ENCODE measurements at places on chromosomes 7 and 10.

DNA sequence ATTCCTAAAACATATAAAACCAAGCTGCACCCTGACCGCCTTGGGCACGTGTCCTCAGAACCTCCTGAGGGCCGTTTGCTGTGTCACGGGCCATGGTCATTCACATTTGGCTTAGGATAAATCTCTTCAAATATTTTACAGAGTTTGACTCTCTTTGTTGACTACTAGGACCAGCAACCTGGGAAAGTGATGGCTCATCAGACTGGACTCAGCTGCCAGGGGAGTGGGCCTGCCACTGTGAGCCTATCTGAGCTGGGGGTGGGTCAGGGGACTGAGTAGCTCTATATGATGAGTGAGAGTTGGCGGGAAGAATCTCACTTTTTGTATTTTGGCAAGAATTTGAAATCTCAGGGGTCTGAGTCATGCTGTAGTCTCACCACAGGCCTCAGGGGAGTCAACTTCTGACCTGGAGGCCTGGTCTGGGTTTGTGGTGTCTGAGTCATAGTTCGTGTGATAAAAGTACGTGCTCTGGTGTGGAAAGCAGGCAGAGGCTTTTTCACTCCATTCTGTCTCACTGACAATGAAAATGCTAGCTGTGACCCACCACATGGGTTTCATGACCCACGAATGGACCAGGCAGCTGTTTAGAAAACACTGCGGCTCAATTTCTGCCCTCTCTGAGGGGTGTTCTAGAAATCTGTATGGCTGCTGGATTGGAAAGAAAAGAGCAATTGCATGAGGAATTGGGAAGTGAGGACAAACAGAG is 4.2 kb upstream of the UPP1 start:
- DNase-seq, result peak; percentile 68

DNA sequence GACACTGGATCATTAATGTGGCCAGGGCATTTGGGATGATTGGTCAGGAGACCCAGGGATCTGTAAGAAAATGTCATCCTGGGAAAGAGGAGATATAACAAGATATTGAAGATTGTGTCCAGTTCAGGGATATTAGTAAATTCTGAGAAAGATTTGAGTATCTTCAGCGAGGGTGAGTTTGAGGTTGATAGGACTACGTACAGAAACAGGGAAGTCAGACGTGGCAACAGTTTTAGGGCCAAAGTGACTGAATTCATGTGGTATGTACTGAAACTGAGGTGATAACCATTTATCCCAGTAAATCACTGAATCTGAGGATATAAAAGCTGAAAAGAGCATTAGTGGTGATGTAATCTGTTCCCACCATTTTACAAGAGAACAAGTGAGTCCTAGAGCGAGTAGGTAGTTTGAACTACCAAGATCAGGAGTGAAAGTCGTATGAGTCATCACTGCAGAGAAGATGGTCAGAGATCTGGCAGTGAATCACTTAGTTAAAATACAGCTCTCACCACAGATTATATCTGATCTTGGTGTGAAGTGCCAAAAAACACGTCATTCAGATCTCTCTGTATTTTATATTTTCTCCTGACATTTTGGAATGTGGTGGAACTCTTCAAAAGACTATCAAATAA is 220.5 kb downstream of the CDK14 start:
- DNase-seq, result no peak

DNA sequence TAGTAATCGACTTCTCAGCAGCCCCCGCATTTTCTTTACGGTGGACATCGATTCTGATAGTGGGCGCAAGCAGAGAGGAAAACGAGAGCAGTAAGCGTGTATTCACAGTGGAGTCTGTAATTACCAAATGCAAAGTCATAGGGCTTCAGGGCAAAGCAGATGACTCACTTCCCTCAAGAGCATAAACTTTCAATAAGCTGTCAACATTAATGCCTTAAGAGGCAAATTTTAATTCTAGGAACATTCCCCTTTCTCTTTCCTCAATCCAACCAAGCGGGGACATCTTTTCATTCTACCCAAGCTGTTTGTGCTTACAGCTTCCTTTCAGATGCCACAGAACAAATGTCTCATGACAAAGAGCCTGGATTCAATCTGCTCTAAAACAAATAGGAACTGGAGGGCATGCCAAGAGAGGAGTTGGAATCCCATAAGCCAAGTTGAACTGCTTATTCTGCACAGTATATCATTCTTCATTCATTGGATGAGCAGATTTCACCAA is 48.6 kb downstream of the MALSU1 start:
- no peak for DNase-seq

GRCh38 chr7:81611040-81611439 is 158.8 kb downstream of the HGF start:
- DNase-seq, result no peak

GRCh38 chr7:30202671-30203070 is 67.9 kb downstream of the MTURN start:
- no peak for DNase-seq

GRCh38 chr7:157896774-157897555 is 560.2 kb downstream of the DNAJB6 start:
- no peak for DNase-seq

DNA sequence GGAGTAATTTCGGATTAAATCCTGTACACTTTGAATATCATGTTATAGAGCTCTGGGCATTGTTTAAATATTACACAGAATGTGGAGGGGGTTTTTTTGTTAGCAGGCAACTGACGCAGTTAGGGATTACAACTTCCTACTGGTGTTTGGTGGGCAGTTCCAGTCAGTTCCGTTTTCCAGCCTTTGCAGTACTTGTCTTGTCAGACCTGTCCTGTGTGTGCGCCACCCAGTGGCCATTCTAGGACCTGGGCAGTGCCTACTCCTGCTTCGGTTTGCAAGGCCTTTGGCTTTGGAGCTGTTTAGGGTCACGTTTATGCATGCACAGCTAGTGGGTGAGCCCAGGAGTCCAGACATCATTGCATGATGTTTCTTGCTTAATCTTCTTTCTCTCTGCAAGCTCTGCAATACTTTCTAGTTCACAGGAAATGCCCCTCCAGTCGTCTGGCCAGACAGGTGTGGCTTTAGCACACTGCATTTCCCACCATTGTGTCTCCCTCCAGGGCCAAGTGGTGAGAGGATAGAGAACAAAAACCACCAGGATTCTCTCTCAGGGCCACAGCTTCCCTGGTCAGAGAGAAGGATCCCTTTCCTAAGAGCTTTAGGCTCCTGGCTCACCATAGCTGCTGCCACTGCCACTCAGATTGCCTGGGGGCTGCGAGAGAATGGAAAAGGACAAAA is 96.5 kb upstream of the TARP start:
- peak; percentile 77 for DNase-seq

DNA sequence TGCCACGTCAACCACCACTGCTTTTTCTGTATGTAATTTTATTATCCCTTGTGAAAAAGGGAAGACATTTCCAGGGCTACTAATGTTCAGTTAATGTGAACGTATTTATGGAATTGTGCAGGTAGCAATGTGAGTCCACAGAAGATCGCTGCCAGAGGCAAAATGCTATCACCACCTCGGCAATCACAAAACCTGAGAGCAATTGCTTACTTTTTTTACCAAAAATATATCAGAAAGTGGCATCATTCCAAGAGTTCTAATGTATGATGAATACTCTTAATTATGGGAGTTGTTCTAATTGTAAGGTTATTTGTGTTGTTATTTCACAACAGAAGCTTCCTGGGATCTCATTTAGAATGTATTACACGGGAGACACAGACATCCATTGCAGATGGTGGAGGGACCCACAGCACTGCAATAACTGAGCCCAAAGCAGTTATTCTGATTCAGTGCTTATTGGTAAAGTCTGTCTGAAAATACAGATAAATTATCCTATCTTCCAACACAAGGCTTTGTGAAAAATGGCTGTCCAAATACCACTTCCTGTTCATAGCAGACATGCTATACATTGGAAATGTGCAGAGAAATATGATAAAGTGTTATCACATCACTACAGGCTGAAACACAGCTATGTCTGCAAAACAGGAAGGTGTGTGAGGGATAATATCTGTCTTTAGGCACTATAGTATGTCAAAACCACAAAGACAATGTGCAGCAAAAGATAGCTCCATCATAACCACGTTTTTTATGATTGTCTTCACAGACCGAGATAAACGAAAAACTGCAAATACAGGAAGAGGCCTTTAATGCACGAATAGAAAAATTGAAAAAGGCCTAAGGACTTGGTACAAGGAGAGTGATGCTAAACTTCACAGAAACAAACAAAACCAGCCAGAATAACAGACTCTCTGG is 102.7 kb downstream of the CABCOCO1 start:
- DNase-seq, result no peak

DNA sequence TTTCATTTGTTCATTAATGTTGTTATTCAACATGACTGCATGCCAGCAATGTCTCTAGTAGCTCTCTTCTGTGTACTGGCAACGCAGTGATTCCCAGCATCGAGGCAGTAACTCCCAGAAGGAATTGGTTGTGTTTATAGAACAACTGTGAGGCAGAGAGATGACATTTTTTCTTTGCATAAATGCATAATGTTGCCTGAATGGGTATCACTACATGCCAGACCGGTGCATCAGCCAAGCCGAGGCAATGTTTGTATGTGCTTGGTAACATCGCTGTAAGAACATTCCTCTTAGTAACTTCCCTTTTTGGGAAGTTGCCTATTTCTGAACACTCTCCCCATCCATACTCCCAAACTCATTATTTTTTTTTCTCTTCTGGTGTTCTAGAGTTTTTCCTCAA is 182.9 kb downstream of the HTR7 start:
- no peak for DNase-seq

DNA sequence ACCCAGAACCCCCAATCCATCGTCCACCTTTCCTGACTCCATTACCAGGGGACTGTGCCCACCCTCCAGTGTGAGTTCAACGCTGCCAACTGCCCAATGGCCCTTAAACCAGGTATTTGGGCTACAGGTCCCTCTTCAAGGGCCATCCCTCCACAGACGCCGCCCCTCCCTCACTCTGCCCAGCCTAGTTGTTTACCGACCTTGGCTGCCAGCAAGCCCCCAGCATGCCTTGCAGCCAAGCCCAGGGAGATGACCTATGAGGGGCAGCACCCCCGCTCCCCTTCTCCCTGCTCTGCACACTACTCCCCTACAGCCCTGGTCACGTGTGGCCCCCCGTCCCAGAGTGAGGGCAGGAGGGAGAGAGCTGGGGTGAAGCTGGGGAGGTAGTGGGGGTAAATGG is 147.3 kb downstream of the GRID1 start:
- no peak for DNase-seq

GRCh38 chr10:118408181-118408580 is 66.1 kb upstream of the FAM204A start:
- DNase-seq, result no peak

DNA sequence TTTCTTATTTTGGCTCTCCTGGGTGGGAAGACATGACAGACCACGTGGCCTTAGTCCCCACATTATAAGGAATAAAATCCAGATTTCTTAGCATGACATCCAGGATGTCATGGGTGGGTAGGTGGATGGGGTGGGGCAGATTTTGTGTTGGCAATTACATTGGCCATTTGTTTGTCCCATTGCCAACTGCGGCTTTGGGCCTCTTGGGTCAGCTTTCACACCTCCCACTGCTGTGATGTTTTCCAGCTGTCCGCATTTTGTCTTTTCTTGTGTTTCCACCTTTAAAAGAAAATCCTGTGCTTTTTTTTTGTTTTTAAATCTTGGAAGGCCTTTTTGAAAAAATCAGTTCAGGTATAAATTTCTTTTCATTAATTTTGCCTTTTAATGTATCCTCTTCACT is 237.0 kb downstream of the SDK1 start:
- no peak for DNase-seq

GRCh38 chr10:75061709-75062505 is 49.5 kb upstream of the SAMD8 start:
- DNase-seq, result no peak

GRCh38 chr10:102644066-102644645 is at the start of gene TRIM8:
TRIM8 (plus strand) TSS chr10:102644479; CDS start chr10:102644618, 139 bp downstream.
- peak; percentile 66 for DNase-seq

- DNase-seq, result no peak
These were observed 59.5 kb downstream of the HBP1 start for GRCh38 chr7:107228291-107228690.

- DNase-seq, result no peak
These were observed 10.8 kb upstream of the PON1 start for GRCh38 chr7:95335093-95335492.

DNA sequence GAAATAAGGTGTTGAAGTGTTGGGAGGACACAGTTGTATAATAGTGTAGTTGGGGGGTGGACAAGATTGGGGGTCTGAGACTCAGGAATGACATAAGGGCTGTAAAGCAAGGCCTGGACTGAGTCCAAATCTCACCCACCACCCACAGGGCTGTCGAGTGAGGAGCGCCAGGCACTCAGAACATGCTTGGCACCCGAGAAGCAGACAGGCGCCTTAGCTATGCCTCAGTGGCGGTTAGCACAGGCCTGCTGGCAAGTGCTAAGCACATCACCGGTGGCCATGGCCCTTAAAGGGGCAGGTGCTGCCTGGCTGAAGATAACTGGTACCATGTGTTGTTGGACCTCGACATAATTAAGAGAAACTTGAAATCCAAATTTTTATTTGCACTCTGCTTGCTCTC is 90.7 kb downstream of the COL13A1 start:
- DNase-seq, result no peak

DNA sequence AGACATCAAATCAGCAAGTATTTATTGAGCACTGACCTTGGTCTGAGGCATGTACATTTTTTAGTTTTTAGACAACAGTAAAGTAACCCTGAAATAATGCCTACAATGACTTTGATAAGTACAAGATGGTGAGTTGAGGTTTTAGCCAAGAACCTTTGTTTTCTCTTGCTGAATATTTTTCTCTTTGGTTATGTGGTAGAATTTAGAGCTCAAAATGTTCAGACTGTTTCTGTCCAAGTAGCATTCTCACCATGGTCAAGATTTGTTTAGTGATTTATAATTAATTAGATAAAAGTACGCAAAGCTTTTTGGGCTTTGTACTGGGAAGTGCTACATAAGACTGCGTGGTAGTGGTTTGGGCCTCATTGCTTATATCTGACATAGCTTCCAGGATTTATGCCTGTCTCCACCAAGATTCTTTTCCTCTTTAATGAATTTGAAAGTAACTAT is 102.4 kb downstream of the KAT6B start:
- DNase-seq, result no peak

- DNase-seq, result no peak
These were observed 48.6 kb upstream of the DLG5 start for GRCh38 chr10:77975086-77975666.

DNA sequence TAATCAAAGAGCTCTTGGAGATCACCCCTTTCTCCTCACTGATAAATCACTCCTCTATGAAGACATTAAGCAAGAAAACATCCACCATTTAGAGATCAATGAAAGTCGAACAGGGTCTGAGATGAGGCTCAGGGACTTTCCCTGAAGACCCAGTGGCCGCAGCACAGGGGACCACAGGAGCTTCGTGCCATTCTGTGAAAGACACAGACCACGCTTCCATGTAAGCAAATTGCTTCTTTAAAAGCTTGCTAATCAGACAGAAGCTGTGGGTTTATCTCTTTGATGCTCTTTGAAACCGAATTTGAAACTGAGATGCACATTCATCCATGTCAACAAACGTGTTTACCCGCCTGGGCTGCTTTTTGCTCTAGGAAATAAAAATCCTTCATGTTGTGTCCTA is 231.9 kb upstream of the PPP2R2D start:
- DNase-seq, result no peak

DNA sequence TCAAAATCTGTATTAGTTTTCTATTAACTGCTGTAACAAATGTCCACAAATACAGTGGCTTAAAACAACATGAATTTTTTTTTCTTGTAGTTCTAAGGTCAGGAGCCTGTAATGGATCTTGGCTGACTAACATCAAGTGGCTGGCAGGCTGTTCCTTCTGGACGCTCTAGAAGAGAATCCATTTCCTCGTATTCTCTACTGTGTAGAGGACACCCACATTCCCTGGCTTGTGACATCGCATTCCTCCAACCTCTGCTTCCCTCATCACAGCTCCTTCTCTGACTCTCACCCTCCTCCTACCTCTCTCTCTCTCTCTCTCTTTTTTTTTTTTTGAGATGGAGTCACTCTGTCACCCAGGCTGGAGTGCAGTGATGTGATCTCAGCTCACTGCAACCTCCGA is 4.8 kb upstream of the CALHM1 start:
- DNase-seq, result no peak

Data from activated naive CD8-positive, alpha-beta T cell treated with anti-CD3 and anti-CD28 coated beads, Interleukin-2, amount 50 U/mL, for 24 hours (primary cell).